HCT116 (cell line): ENCODE measurements at places on chromosomes 11 and 22. TPM values are rescaled to one million over a fixed set of nuclear protein-coding genes. Genes with fewer than 3 reads are reported as not detected.

The ZNF195 gene
- 47.7 TPM for total RNA-seq

The OR52H1 gene
- not detected for total RNA-seq

The PRODH gene
- 3.2 TPM for total RNA-seq

The MRGPRE gene
- not detected for total RNA-seq

The SLC22A8 gene
- total RNA-seq: not detected

The CEP126 gene
- 2.0 TPM for total RNA-seq
